Inflammatory macrophage treated with lipopolysaccharide for 4 hours (primary cell): ENCODE measurements at places on chromosomes 3 and 15.

GRCh38 chr3:38345879-38346586 lies 552 bp upstream of the XYLB start:
- DNase-seq, result no peak

GRCh38 chr3:143751643-143752178 lies 96.6 kb downstream of the SLC9A9 start:
- DNase-seq, result peak; percentile 4

GRCh38 chr3:115659253-115660220 lies 36.2 kb downstream of the GAP43 start:
- DNase-seq, result no peak

DNA sequence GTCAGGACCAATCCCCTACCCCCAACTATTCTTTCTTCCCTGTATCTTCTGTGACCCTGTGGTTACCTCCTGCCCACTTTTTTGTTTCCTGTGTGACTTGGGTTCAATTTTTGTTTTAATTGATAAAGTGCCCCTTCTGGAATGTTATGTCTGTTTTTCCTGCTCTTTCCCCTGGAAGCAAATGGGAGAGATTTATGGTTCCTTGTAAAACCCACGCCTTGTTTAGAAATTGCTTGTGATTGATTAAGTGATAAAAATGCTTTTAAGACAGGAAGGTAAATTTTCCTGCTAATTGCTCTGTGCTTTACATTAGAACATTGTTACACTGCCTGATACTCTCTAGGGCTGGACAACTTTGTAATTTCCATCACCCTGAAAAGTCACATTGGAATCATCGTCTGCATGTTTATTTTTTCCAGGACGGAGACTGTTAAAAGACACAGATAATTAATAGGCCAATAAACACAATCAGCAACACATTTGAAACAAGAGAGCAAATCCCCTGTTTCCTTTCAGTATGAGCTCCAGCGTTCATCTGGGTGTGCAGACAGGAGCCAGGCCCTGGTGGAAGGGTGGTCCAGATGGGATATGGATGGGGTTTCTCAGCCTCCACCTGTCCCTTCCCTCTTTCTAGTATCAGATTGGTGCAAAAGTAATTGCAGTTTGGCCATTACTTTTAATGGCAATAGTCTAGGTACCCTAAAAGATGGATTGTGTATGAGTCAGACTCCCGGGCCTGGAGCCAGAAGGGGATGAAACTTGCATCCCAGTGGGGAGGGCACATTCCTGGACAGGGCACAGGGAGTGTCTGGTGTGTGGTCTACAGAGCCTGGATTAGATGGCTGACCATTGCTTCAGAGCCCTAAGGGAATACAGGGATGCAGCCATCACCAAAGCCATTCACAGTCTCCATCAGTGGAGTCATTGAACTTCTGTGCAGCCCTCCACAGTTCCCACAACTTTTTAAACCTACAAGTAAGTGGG lies 58.1 kb upstream of the AGBL1 start:
- DNase-seq, result no peak

GRCh38 chr3:17087509-17087908 lies 202.8 kb downstream of the PLCL2 start:
- no peak for DNase-seq

DNA sequence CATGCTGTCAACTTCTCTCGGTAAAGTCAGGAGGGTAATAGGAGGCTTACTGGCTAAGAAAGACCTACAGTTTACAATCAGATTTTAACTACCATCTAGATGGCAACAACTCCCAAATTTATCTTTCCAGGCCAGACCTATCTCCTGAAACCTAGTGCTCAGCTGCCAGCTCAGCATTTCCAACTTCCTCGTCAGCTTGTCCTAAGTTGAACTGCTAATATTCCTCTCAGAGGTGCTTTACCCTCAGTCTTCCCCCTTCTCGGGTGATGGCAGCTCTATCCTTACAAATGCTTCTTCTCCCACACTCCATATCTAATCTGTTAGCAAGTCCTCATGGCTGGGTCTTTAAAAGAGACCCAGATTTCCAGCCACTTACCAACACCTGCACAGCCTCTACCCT lies 36.9 kb upstream of the UBE2E2 start:
- DNase-seq, result no peak

GRCh38 chr15:66388576-66388975 lies 1.9 kb downstream of the MAP2K1 start:
- no peak for DNase-seq

- no peak for DNase-seq
Observed at GRCh38 chr3:106773795-106774194, 603.4 kb upstream of the CCDC54 start.

GRCh38 chr15:82692171-82692570 lies 17.5 kb downstream of the AP3B2 start:
- DNase-seq, result no peak

DNA sequence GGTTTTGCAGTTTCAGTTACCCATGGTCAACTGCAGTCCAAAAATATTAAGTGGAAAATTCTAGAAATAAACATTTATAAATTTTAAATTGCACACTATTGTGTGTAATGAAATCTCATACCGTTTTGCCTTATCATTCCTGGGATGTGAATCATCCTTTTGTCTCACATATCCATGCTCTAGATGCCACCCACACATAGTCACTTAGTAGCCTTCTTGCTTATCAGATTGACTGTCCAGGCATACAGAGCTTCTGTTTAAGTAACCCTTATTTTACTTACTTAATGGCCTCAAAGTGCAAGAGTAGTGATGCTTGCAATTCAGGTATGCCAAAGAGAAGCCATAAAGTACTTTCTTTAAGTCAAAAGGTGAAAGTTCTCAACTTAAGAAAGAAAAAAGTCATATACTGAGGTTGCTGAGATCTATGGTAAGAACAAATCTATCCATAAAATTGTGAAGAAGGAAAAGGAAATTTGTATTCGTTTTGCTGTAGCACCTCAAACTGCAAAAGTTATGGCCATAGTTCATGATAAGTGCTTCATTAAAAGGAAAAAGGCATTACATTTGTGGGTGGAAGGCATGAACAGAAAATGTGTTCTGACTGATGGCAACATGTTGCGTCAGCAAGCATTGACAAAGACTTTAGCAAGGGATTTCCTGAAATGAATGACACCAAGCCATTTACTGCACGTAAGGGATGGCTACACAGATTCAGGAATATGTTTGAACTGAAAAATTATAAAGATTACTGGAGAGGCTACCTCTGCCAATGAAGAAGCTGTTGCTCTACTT lies 43.8 kb downstream of the SPATA16 start:
- DNase-seq, result no peak

GRCh38 chr3:190968616-190969015 lies 106.1 kb upstream of the GMNC start:
- DNase-seq, result no peak

DNA sequence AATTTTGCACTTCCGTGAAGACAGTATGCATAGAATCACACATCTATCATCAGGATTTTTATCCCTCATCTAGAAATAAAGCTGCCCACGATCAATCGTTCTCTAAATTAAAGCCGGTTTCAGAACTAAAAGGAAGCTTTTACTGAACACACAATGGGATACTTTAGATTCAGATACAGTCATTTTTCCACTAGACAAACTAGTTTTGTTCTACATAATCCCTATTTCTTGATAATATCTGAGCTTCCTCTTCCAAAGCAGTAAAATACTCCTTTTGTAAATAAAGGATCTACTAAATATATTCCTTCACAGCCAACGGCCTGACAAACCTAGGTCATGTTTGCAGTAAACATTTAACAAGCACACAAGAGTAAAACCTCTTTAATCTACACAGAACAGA lies 2.0 kb upstream of the GANC start:
- DNase-seq, result no peak

DNA sequence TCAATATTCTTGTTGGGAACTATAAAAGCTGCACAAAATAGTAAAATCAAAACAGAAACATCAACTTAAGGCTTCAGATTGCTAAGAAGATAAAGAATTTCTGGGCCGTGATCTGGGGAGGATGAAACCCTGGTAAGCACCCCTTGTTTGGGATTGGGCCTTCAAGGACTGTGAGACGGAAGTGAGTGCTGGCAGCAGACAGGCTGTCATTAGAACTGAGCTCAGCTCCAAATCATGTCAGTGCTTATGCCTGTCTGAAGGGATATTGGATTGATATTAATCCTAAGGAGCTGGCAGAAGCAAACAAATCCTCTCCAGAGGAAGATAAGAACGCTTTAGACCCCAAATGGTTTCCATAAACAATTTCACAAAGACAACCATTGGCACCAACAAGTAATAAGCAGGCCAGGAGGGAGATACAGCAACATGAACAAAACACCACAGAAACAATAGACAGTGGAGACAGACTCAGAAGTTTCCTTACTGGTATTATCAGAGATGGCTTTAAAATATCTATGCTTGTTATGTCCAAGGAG lies 72.6 kb upstream of the CTXND1 start:
- DNase-seq, result no peak

GRCh38 chr15:85897895-85898717 lies 103.4 kb upstream of the KLHL25 start:
- DNase-seq, result no peak

DNA sequence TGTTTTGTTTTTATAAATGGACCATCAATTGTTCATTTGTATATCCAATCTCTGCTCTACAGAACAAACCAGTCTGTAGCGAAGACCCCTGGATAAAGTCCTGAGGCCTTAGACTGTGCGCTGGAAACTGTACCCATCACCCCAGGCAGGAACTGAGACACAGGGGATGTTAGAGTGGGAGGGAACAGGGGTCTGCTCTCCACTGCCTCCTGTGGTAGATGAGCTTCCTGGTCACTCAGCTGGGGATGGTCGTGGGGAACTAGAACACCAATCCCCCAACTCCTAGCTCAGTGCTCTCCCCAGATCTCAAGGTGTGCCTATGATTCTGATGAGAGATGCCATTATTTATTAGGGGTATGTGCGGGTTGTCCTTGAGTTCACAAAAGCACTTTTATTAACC lies 340.2 kb upstream of the IGF1R start:
- no peak for DNase-seq

GRCh38 chr15:27086805-27087204 lies 115.8 kb downstream of the GABRG3 start:
- no peak for DNase-seq

DNA sequence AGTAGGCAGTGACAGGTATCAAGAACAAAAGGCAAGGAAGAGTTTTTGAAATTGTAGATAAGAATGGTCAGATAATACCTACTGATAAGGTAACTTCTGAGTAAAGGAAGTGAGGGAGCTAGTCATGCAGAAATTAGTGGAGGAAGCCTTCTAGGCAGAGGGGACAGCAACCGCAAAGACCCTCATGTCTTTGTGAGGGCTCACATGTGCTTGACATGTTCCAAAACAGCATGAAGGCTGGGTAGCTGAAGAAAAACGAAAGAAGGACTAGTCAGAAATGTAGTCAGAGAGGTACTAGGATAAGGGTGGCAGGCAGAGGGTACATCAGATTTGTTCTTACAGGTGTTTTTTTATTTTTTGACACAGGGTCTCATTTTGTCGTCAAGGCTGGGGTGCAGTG lies 5.3 kb downstream of the SIN3A start:
- DNase-seq, result no peak

GRCh38 chr3:157573281-157573680 lies 70.1 kb upstream of the VEPH1 start:
- DNase-seq, result no peak

DNA sequence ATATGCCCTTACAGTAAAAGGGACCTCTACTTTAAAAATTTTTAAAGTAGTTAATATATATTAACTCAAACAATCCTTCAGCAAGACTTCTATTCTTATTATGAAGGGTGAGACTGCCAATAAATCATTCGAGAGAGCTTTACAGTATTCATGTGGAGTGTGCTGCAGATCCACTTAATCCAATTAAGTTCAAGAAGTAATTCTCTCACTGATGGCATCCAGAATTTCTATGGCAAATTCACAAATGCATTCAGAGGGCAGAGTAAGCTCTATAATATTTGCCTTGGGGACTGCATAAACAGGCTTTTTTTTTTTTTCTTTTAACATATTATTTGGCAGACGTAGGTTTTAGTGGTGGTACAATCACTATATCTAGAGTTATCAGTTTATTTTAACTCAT lies 692.0 kb downstream of the NLGN1 start:
- DNase-seq, result no peak
